GM13976 (cell line): ENCODE measurements at places on chromosomes 5 and 9.

DNA sequence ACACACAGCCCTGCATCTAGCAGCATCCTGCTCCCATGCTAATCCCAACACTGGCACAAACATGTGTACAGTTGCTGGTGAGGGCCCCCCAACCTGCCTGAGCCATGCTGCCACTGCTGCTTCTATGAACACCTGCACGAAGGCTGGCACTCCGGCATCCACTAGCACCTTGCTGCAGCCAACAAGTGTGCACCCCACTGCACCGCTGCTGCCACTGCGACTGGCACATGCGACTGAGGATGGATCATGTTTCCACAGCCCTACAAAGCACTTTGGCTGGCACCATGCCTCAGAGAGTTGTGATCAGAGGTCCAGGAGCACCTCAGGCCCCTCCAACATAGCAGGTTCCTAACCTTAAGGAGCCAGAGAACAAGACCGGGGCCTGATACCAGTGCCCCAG lies 7.8 kb upstream of the PDCD1LG2 start:
- DNase-seq, result no peak

DNA sequence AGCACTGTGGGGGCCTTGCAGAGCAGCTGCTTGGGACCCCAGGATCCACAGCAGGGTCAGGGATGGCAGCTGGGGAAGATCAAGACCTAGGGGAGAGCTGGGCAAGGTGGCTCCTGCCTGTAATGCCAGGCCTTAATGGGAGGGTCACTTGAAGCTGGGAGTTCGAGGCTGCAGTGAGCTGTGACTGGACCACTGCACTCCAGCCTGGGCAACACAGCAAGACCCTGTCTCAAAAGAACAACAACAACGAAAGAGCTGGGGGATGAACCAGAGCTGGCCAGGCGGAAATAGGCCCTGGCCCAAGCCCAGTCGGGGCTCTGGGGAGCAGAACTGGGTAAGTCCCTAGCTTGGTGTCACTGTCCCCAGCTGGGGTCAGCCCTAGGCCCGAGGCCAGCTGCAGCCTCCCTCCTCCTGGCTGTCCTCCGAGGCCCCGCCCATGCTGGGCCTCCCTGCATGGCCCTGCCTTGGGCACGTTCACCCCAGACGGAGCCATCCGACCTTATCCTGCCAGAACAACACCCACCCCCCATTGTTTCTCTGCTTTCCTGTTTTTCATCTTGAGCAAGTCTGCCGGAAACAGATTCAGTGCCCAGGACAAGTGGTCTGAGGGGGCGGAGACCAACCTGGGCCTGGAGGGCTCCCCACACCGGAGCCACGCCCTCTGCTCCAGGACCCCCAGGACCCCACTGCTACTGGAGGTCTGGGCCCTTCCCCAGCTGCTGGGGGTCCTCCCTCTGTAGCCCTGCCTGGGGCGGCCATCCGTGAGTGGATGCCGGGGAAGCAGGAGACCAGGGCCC lies 1.9 kb downstream of the DIPK1B start:
- DNase-seq, result no peak

- no peak for DNase-seq
Measured at GRCh38 chr5:107969847-107970246, 299.1 kb upstream of the EFNA5 start.

GRCh38 chr9:116574027-116574679 lies 113.0 kb upstream of the TRIM32 start:
- no peak for DNase-seq

- no peak for DNase-seq
Measured at GRCh38 chr9:117869287-117869686, 165.1 kb downstream of the TLR4 start.

DNA sequence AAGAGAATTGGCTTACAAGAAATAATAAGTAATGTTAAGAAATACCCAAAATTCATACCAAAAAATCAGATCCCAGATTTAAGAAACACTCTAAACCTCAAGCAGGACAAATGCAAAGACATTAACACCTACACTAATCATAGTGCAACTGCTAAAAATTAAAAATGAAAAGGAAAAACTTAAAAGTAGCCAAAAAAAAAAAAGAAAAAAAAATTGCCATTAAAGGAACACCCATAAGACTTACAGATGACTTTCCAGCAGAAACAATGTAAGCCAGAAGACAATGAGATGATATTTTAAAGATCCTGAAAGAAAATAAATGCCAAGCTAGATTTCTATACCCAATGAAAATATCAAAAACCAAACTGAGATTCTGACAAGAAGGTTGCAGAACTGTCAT lies 101.5 kb downstream of the DENND1A start:
- DNase-seq, result no peak

GRCh38 chr5:11497651-11498050 lies 406.6 kb downstream of the CTNND2 start:
- no peak for DNase-seq

- no peak for DNase-seq
Measured at GRCh38 chr5:119347991-119348390, 7.8 kb upstream of the TNFAIP8 start.

DNA sequence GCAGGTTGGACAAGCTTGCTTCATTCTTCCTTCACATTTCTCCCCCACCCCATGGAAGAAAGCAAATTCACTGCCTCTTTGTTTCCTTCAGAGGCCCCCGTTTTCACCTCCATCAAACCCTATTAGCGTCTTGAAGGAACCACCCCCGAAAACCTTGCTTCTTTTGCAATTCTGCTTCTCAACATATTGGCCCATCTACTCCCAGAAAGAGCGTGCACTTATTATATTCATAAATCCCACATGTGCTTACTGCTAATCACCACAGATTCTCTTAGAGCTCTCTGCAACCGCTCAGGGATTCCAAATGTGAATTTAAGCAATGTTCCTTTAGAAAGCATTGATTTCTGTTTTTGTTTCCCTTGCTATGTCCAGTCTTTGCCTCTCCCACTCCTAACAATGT lies 1.1 kb downstream of the F2RL2 start:
- no peak for DNase-seq

DNA sequence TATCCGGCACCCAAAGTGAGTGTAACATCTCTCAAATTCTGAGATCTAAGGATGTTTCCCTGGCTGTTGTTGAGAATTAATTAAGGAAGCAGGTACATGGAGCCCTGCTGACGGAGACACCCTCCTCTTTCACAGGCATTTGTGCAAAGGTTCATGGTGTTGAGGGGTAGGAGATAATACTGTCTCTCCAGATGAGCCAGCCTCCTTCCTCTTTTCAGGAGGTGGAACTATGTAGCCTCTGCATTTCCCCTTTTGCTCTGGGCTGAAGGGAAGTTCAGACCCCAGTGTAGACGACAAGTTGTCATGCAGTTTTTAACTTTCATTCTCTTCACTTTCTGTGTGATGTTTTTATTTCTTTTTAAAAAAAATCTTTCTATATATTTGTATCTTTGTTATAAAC lies 107.5 kb downstream of the GALNT10 start:
- DNase-seq, result no peak

DNA sequence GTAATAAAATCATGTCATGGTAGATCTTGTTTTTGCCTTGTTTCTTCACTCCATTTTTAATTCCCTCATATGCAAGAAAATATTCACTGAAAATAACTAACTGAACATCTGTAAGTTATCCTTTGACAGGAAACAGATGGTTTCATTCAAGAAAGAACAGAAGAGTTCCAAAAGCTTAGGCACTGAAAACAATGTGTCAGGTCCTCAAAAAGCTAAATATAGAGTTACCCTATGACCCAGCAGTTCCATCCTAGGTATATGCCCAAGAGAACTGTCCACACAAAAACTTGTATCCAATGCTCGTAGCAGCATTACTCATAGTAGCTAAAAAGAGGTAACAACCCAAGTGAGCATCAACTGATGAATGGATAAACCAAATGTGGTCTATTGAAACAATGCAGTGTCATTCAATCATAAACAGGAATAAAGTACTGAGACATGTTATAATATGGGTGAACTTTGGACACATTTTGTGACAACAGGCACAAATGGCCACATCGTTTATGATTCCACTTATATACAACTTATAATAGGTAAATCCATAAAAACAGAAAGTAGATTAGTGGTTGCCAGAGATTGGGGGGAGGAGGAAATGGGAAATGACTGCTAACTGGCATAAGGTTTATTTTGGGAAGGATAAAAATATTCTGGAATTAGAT lies 231.0 kb downstream of the FRMD3 start:
- no peak for DNase-seq

DNA sequence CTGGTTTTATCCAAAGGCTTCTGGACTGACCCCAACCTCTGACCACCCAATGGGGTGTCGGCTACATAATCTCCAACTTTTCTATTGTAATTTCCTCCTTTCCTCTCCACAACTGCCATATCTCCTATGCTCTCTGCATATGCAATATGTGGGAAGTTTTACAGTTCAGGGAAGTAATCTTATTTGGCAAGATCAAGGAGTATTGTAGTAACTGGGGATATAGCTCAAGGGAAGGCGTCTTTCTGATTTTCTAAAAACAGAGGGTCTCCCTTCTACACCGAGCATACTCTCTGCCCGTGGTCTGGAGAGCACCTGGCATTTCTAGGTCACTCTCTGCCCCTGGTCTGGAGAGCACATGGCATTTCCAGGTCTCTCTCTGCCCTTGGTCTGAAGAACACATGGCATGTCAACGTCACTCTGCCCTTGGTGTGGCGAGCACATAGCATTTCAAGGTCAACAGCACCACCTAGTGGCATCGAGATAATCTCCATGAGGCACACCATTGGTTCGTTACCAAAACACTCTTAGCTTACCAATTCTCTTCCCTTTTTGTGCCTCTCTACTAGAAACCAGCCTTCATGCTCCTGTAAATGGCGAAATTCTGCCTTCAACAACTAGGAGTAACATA lies 616.4 kb upstream of the NUDT12 start:
- peak; percentile 20 for DNase-seq

GRCh38 chr9:135890190-135891026 lies 16.9 kb downstream of the CAMSAP1 start:
- no peak for DNase-seq

GRCh38 chr5:158888206-158888605 lies 211.5 kb downstream of the EBF1 start:
- DNase-seq, result no peak

GRCh38 chr5:76402251-76402885 lies 717 bp upstream of the IQGAP2 start:
- peak; percentile 85 for DNase-seq

DNA sequence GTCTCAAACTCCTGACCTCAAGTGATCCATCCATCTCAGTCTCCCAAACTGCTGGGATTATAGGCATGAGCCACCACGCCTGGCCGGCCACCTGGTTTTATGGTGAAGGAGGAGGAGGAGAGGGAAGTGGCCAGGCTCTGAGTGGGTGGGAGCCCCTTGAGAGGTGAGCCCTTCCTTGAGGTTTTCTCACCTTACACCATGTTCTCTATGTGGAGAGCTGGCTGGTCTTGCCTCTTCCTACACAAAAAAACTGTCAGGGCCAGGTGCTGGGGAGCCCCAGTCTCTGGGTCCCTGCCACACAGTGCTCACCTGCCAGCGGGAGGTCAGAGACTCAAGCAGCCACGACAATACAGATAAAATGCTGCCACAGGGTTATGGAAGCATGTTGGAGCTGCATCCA lies 18.1 kb downstream of the SWI5 start:
- DNase-seq, result peak; percentile 38

DNA sequence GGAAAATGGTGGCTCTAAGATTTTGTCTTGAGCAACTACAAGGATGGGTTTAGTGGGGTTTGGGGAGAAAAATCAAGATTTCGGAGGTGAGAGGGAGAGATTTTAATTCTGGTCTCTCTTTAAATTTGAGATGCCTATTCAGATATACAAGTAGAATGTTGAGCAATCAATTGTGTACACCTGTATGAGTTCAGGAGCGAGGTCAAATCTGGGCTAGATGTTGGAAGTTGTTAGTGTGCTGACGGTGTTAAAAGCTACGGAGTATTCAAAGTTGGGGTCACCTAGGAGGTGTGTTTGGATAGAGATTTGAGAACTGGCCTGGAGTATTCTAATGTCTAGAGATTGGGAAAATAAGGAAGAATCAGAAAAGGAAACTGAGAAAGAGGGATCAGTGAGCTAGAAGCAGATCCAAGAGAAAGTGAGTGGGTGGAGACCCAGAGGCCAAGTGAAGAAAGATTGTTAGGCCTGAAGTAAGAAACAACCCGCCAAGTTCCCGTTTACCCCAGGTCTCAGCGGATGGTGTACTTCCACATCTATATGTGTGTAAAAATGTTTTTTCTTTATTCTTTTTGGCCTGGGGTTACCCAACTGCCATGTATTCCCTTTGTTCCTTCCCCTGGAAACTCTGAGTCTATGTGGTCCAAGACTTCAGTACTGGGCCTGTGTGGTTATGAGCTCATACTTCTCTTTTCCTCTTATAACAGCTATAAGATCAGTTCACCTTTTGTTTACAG lies 11.9 kb upstream of the ARHGAP26 start:
- no peak for DNase-seq

DNA sequence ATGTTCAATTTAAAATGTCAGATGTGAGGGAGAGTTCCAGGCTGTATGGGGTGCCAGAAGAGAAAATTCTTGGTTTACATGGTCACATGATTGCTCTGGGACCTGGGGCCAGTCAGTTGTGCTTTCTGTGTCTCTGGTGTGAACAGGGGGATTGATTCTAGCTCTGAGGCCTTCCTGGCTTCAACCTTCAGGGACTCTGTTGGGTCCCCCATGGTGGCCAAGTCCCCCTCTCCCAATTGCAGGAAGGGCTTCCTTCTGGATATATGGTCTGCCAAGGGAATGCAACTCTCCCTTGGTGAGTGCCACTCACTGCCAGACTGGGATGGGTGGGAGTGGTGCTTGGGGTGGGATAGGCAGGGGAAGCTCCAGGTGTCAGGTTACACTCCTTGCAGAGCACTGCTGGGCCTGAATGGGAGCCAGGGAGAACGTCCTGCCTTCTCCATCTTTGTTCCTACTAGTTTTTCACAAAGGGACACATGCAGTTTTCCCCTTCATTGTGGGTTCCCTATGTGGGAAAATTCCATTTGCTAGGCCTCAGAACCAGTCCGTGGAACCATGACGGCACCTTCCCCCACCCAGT lies 153.2 kb downstream of the MELK start:
- DNase-seq, result no peak

DNA sequence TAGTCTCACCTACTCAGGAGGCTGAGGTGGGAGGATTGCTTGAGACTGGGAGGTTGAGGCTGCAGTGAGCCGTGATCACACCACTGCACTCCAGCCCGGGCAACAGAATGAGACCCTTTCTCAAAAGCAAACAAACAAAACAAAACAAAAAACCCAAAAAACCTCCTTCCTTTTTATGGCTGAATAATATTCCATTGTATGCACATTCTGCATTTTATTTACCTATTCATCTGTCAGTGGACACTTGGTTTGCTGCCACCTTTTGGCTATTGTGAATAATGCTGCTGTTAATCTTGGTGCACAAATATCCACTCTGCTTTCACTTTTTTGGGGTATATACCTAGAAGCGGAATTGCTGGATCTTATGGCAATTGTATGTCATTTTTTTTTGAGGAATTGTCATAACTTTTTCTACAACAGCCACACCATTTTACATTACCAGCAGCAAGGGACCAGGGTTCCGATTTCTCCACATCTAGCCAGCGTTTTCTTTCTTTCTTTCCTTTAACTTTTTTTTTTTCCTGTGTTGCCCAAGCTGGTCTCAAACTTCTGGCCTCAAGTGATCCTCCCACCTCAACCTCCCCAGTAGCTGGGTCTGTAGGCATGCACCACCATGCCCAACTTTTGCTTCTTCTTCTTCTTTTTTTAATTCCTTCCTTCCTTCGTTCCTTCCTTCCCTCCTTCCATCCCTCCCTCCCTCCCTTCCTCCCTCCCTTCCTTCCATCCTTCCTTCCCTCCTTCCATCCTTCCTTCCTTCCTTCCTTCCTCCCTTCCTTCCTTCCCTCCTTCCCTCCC lies 30.6 kb downstream of the NKX2-5 start:
- no peak for DNase-seq

GRCh38 chr9:133948131-133948530 lies 44.0 kb downstream of the VAV2 start:
- DNase-seq, result no peak
